ENCODE measurements at places on chromosomes 13 and 19.

GRCh38 chr13:105050686-105051085, 1484.8 kb downstream of the EFNB2 start:
- DNase-seq, result no peak

GRCh38 chr13:33642374-33643065, 175.4 kb upstream of the RFC3 start:
- no peak for DNase-seq

- no peak for DNase-seq
Observed at GRCh38 chr13:30750036-30750435, 14.7 kb downstream of the ALOX5AP start.

DNA sequence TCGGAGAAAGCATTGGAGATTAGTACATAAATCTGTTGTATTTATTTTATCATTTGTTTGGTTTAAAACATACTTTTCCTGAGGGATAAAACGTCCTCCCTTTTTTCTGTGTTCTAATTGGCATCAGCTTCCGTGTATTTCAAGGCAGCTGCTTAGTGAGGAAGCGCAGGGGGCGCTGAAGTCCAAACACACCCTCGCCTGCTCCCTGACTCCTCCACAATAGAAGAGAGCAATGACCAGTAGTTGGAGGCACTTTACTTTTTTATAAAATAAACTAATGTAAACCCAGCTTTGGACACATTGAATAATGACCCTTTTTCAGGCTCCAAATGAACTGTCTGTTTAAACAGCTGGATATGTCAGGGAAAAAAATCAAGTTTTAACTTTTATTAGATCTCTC, 79.9 kb downstream of the RNASEH2B start:
- DNase-seq, result peak; percentile 10

DNA sequence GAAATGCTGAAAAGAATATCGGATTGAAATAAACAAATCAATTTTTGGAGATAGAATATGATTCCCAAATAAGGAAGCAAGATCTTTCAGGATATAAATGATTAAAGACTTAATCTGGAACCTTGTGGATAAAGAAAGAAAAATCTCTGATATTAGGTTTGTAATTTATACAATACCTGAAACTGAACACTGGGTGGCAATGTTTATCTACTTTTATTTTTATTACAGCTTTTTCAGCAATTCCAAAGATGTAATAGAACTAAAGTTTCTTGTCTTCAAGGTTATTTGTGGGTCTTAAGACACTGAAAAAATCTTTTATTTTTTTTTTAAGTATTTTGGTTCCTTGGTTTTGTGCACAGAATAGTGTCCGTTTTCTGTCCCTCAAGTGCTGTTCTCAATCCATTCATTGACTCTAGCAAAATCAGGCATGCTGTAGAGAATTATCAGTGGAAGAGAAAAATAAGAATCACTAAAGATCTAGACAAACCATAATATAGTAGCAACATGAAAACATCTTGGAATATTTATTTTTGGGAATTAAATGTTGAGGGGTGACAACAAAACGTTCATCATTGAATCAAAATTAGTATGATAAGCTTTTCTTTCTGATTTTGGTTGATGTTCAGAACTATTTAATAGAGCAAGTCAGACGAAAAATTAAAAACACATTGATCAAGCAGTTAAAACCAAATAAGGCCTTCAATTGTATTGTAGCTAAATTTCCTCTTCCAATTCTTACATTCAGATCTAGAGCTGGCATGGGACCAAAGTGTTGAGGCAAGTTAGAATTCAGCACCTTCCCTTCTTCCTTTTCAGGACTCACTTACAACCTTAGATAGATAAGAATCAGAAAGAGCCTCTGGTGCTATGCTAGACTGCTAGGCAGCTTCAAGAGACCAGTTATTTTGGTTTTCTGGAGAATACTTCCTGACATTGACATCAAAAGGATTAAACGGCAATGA, 704.4 kb upstream of the PCDH20 start:
- DNase-seq, result no peak

DNA sequence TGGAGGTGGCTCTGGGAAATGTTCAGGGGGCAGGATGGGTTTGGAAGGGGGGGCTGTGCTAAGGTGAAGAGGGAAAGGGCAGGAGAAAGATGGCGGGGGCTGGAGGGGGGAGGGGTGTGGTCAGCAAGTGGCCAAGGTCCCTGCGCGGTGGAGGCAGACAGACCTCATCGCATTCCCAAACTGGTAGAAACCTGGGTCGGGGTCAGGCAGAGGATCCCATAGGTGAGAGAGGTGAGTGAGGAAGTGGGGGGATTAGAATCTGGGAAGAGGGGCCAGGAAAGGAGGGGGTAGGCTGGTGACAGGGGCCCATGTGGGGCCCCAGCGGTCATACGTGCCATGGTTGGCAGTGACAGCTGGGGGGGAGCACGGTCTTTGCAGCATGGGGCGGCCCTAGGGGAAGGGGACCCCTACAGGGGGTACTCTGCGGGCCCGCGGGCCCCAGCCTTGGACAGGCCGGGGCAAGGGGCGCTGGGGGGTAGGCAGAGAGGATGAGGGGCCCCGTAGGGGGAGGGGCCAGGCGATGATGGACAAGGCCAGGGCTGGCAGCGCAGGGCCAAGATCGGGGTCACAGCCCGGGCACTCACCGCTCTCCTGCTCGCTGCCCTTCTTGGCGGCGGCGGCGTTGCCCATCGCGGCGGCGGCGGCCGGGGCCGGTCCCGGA, 514 bp downstream of the PRKACA start:
- DNase-seq, result no peak

GRCh38 chr19:55812449-55812848, 19.4 kb downstream of the NLRP11 start:
- no peak for DNase-seq

GRCh38 chr13:44089452-44089851, 209.7 kb downstream of the LACC1 start:
- DNase-seq, result no peak
